NCI-H1092 treated with DMSO at 0.1 percent for 48 hours (cell line): ENCODE measurements at places on chromosomes 4 and X.

DNA sequence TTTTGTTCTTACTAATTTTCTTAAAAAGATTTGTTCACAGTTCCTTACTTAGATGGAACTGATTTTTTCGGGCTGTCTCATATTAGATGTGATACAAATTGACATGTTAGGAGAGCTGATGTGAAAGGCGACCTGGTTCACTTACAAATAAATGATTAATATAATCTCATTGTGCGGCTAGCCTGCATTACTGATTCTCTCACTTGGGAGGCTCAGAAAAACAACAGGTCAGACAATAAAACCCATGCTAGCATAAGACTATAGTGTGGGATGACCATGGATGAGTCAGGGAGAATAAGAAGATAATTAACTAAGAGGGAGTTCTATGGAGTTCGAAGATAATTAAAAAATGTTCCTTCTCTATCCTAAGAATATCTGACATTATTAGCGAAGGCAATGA is 40.8 kb downstream of the RTL9 start:
- no peak for DNase-seq

- no peak for DNase-seq
Observed at GRCh38 chr4:38800961-38801450, 3.6 kb downstream of the TLR1 start.

GRCh38 chrX:53089224-53089842 is 4.6 kb upstream of the KANTR start:
- DNase-seq = peak; percentile 75

DNA sequence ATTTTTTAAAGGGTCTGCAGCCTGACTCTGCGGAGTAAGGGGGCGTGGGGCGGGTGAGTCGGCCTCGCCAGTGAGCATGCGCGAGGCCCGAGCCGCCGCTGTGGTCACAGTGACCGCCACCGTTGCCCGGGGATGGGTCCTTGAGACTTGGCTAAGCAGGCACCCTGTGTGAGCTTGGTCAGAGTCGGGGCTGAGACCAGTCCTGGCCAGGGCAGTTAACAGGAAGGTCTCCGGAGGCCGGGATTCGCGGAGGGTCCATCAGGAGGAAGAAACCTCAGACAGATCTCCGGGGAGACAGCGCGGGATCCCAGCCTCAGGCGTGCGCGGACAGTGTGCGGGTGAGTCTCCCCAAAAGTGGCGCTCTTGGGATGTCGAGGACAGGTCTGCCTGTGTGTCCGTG is 1384.4 kb upstream of the PCDH10 start:
- DNase-seq = no peak

DNA sequence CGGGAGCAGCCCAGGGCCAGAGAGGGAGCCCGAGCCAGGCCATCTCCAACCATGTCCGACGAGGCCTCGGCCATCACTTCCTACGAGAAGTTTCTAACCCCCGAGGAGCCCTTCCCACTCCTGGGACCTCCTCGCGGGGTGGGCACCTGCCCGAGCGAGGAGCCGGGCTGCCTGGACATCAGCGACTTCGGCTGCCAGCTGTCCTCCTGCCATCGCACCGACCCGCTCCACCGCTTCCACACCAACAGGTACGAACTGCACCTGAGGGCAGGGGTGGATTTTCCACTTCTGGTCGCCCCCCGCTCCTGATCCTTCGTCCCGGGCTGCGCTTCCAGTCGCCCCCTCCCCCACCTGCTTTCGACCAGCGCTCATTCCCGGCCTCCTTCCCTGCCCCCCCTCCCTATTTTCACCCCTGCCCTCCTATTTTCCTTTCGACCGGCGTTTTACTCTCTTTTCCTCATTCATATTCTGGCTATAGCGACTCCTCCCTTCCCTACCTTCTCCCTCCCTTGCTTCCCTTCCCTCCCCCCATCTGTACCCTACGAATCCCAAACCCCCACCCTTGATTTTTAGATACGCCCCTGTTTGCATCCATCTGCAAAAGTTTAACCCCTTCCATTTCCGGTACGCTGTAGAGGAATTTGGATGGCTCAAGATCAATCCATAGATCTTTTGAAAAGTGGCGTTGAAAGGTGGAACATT is 633 bp downstream of the FAM199X start:
- no peak for DNase-seq

DNA sequence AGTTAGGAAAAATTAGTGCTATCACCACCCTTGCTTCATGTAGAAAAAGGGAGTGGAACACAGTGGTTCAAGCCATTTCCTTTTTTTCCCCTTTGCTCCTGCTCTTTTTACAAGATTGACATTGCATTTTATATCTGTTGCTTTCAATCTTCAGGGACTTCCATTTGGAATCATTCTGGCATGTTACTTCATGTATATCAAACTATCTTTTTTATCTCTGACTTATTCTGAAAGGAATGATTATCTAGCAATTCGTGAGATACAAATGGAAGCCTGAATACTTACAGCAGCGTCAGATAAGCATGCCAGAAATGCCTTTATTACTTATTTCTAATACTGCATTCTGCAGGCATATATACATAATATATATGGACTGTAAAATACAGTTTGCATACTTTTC is 20.4 kb downstream of the ADGRL3 start:
- DNase-seq = no peak

GRCh38 chr4:7248857-7249256 is 56.5 kb downstream of the SORCS2 start:
- DNase-seq = no peak

DNA sequence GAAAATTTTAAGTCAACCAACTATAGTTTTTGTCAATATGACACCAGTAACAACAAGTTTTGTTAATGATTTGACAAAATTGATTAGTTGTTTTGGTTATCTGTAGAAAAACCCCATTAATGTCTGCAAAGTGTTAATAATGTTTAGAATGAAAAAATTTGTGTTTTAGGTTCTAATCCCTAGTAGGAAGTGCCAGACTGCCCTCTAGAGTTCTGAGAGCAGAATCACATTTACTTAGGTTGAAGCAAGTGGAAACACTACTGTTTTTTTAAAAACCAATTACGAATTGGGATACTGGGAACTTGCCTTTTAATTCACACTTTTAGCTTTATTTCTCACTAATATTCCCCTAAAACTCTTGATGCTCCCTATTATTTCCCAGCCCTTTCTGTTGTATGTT is 101.1 kb upstream of the CYLC1 start:
- peak; percentile 21 for DNase-seq

DNA sequence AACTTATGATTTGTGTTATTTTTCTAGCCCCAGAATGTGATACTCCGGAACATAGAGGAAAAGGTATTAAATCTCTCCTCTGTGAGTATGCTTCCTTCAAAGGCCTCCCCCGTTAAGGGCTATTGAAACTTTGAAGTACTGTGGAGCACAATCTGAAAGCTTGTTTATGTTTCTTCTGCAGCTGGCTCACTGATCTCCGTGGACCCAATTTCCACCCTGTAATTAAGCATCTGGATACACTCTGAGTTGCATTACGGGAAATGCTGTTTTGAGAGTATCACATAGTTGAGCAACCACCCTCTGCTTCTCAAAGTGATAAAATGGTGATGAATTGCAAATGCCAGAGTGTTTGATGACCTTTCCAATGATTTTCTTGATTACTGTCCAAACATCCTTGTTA is 296.8 kb upstream of the PABPC5 start:
- no peak for DNase-seq

DNA sequence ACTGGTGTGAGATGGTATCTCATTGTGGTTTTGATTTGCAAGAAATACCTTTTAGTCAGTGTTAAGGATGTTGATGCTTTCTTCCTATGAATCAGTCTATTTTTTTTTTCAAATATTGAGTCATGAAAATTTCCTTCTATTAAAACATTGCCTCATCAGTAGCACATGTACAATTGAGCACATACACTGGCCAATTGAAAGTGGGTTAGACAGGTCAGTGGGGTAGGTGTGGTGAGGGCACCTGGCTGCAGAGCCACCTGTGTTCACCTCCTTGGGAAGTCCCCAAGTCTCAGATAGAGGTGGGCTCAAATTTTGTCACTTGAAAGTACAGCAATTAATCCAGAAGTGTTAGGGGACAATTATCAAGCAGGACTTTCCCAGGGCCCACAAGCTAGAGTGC is 243.7 kb downstream of the SPRY1 start:
- DNase-seq = no peak

GRCh38 chr4:80253510-80253909 is 13.0 kb upstream of the FGF5 start:
- DNase-seq = no peak

DNA sequence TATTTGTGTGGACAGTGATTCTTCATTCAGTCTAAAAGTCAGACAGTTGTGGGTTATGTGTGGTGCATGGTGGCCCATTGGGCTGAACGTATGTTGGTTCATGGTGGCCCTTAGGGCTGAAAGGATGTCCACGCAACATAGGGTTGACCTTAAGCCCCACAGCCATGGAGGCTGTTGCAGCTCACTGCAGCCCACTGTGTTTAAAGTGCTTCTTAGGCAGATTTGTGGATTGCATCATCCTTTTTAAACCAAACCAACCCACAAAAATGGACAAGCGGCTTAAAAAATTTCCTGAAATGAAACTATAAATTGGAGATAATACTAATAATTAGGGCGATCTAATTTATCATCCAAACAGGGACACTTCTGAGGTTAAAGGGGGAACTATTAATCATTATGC is 219.0 kb upstream of the GATB start:
- no peak for DNase-seq

GRCh38 chr4:7862561-7863192 is 77.0 kb downstream of the AFAP1 start:
- DNase-seq = no peak

GRCh38 chr4:43992552-43992951 is 456.1 kb downstream of the KCTD8 start:
- DNase-seq = no peak

GRCh38 chrX:12060489-12061260 is 77.6 kb upstream of the FRMPD4 start:
- no peak for DNase-seq

DNA sequence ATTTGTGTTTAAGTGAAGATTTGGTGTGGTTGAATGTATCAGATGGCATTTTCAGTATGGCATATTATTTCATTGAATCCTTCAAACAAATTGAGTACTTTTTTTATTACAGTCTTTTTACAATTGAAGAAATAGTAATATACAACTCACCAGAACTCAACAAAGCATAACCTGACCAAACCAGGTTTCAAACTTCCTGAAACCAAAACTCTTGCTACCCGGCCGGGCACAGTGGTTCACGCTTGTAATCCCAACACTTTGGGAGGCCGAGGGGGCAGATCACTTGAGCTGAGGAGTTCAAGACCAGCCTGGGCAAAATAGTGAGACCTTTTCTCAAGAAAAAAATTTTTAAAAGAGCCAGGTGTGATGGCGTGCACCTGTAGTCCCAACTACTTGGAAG is 94.2 kb downstream of the UBE2K start:
- DNase-seq = no peak

DNA sequence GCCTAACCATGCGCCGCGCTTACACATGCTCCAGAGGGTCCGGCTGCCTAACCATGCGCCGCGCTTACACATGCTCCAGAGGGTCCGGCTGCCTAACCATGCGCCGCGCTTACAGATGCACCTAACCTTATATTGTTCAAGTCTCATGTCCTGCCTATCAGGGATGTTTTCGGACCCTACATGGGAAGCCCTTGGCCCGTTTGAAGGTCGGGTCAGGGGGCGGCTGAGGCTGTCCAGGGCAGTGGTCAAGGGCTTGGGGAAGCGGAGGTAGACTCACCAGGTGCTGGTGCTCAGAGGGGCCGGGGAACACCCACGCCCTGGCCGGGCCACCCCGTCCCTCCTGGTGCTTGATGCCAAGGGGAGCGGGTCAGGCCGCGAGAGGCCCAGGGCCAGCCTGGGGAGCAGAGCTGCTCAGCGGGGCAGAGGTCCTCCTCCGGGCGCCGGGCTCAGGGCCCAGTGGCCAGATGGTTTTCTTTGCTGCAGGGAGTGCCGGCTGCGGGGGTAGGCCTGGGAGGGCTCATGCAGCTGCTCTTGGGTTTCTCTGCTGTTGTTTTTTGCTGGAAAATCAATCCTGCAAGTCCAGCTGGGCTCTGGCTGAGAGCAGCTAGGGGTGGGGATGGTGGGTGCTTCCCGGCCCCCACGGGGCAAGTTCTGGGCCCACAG is 35.4 kb upstream of the SPON2 start:
- DNase-seq = peak; percentile 9
